ENCODE measurements at places on chromosomes 4 and X.

GRCh38 chrX:152202886-152203285 lies 64.5 kb upstream of the MAGEA10 start:
- no peak for DNase-seq

GRCh38 chr4:126058596-126058995 lies 743.8 kb downstream of the FAT4 start:
- DNase-seq = no peak

- no peak for DNase-seq
These were observed 20.4 kb upstream of the GPM6B start for GRCh38 chrX:13837290-13837745.

GRCh38 chr4:128579154-128579853 lies 230.2 kb upstream of the JADE1 start:
- no peak for DNase-seq

GRCh38 chr4:168874083-168874482 lies 136.0 kb downstream of the CBR4 start:
- no peak for DNase-seq

DNA sequence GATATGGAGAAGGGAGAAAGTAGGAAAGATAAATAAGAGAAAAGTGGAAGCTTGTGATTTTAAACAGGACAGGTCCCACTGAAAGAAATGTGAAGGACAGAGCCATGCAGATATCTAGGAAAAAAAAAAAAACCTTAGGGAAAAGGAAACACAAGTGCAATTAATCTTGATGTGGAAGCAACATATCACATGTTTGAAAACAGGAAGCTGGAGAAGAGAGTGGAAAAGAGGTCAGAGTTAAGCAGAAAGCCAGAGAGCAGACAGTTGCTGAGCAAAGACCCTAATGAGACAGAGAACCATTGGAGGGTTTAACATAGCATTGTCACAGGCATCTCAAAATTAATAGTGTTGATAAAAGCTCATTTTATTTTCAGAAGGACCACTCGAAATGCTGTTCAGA lies 89.7 kb downstream of the SPOCK3 start:
- no peak for DNase-seq

GRCh38 chrX:49266523-49267445 lies 2.3 kb upstream of the FOXP3 start:
- no peak for DNase-seq

DNA sequence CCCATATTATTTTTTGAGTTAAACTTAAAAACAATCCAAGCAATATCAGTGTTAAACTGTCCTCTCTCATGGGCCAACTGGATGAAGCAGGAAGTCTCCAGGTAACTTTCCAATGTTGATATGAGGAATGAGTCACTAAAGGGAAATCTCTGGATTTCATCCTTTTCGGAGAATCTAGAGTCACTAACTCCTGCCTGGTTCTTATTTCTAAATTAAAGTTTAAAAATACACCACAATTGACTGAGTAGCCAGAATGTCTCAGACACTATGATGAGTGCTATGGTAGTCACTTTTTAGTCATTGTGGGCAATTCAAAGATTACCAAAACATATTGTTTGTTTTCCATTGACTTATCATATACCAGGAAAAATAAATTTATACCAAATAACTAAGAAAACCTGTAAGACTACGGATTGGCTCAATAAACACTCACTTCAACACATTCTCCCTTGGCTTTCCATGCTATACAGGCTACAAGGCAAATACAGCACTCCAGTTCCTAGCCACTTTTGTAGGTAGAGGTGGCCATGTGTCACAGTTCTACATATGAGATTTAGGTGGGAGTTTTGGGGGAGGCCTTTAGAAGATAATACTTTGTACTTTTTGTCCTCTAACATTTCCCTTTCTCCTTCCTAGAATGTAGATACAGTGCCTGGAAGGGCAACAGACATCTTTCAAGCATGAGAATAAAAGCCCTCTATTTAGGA lies 8.6 kb downstream of the SLC9B2 start:
- DNase-seq = no peak

- DNase-seq = no peak
These were observed 144.5 kb downstream of the SMIM20 start for GRCh38 chr4:26058537-26058936.

- DNase-seq = no peak
These were observed 149.5 kb downstream of the DHRSX start for GRCh38 chrX:2351321-2351720.
